Uterine smooth muscle cell (primary cell): ENCODE measurements at places on chromosomes 16 and 17. TPM values are rescaled to one million over a fixed set of nuclear protein-coding genes. Genes with fewer than 3 reads are reported as not detected.

MYH11 gene
- total RNA-seq, result under 0.01 and 0.11 TPM in 2 replicates

SPNS3 gene
- not detected in 2 replicates for total RNA-seq

TCAP gene
- total RNA-seq, result 0.33 and 0.50 TPM in 2 replicates

HCRT gene
- not detected in 2 replicates for total RNA-seq

SMPD3 gene
- total RNA-seq, result under 0.01 and 0.12 TPM in 2 replicates

CD300H gene
- not detected in 2 replicates for total RNA-seq

COG1 gene
- total RNA-seq, result 17.2 and 20.5 TPM in 2 replicates

HBZ gene
- not detected in 2 replicates for total RNA-seq
